Articular chondrocyte of knee joint (primary cell): ENCODE measurements at places on chromosomes 4 and X. TPM values are rescaled to one million over a fixed set of nuclear protein-coding genes. Genes with fewer than 3 reads are reported as not detected.

Gene EREG
- under 0.01 and 0.22 TPM in 2 replicates for total RNA-seq

Gene SHISA3
- total RNA-seq: 1.2 and 3.6 TPM in 2 replicates

Gene KLB
- total RNA-seq: under 0.01 TPM in 1 of 2 replicates, not detected in the other

Gene CXCL3
- 0.39 and 0.43 TPM in 2 replicates for total RNA-seq

Gene RPS6KA6
- total RNA-seq: 3.4 and 6.8 TPM in 2 replicates

Gene GABRQ
- total RNA-seq: under 0.01 TPM in 1 of 2 replicates, not detected in the other

Gene SSX4B
- not detected in 2 replicates for total RNA-seq

Gene MAGEA4
- total RNA-seq: not detected in 2 replicates

Gene HS6ST2
- not detected in 2 replicates for total RNA-seq

Gene GSTCD
- total RNA-seq: 9.9 and 10.9 TPM in 2 replicates

Gene GAGE12F
- total RNA-seq: not detected in 2 replicates

Gene P2RY10
- total RNA-seq: not detected in 2 replicates

Gene PRR32
- not detected in 2 replicates for total RNA-seq

Gene FRMD7
- total RNA-seq: 1.6 and 1.8 TPM in 2 replicates

Gene FGG
- total RNA-seq: 0.22 TPM in 1 of 2 replicates, not detected in the other

Gene SMR3B
- total RNA-seq: not detected in 2 replicates

Gene HDAC8
- 36.4 and 37.9 TPM in 2 replicates for total RNA-seq

Gene PNMA5
- total RNA-seq: not detected in 2 replicates

Gene POU4F2
- not detected in 2 replicates for total RNA-seq

Gene SLC4A4
- 5.2 and 5.4 TPM in 2 replicates for total RNA-seq

Gene APELA
- total RNA-seq: not detected in 2 replicates

Gene BST1
- 21.8 and 31.1 TPM in 2 replicates for total RNA-seq

Gene ARHGAP36
- not detected in 2 replicates for total RNA-seq

Gene H2BW2
- total RNA-seq: not detected in 2 replicates

Gene CHIC1
- total RNA-seq: 15.9 and 21.2 TPM in 2 replicates

Gene ADRA2C
- 0.65 and 1.0 TPM in 2 replicates for total RNA-seq

Gene KLHL34
- 0.26 and 0.32 TPM in 2 replicates for total RNA-seq

Gene ITGB1BP2
- 1.1 and 1.2 TPM in 2 replicates for total RNA-seq

Gene CT45A10
- total RNA-seq: not detected in 2 replicates

Gene SAGE1
- not detected in 2 replicates for total RNA-seq

Gene MSL3
- total RNA-seq: 22.3 and 22.6 TPM in 2 replicates

Gene MAGEA2B
- not detected in 2 replicates for total RNA-seq

Gene COPS4
- total RNA-seq: 91.3 and 122 TPM in 2 replicates

Gene STAP1
- total RNA-seq: not detected in 2 replicates

Gene TACC3
- 9.9 and 13.1 TPM in 2 replicates for total RNA-seq

Gene TEX13A
- not detected in 2 replicates for total RNA-seq

Gene SLC25A53
- 7.1 and 12.3 TPM in 2 replicates for total RNA-seq

Gene VEGFD
- 0.13 and 0.32 TPM in 2 replicates for total RNA-seq

Gene STBD1
- 10.3 TPM in 2 replicates for total RNA-seq

Gene SLC6A14
- not detected in 2 replicates for total RNA-seq

Gene IL21
- total RNA-seq: not detected in 2 replicates

Gene TMPRSS11F
- not detected in 2 replicates for total RNA-seq

Gene VSIG4
- not detected in 2 replicates for total RNA-seq

Gene GPC3
- total RNA-seq: not detected in 2 replicates

Gene NLGN4X
- total RNA-seq: 8.0 and 9.8 TPM in 2 replicates

Gene GUCY1B1
- total RNA-seq: 2.3 and 2.9 TPM in 2 replicates

Gene FAM9B
- not detected in 2 replicates for total RNA-seq

Gene GLOD5
- not detected in 2 replicates for total RNA-seq

Gene SPANXA1
- total RNA-seq: 0.22 TPM in 1 of 2 replicates, not detected in the other

Gene PPA2
- total RNA-seq: 75.7 and 89.2 TPM in 2 replicates

Gene ADH7
- total RNA-seq: 0.22 TPM in 1 of 2 replicates, not detected in the other

Gene P2RY8
- not detected in 2 replicates for total RNA-seq

Gene PROM1
- not detected in 2 replicates for total RNA-seq

Gene CXCL6
- 11.2 and 37.6 TPM in 2 replicates for total RNA-seq
